Pons (tissue), 1 donor: ENCODE measurements at places on chromosomes 6 and 20.

- no peak for DNase-seq
These were observed 19.4 kb upstream of the KCNK16 start for GRCh38 chr6:39341937-39342336.

- DNase-seq: peak; percentile 29
These were observed 523.6 kb upstream of the EYS start for GRCh38 chr6:66230591-66230990.

DNA sequence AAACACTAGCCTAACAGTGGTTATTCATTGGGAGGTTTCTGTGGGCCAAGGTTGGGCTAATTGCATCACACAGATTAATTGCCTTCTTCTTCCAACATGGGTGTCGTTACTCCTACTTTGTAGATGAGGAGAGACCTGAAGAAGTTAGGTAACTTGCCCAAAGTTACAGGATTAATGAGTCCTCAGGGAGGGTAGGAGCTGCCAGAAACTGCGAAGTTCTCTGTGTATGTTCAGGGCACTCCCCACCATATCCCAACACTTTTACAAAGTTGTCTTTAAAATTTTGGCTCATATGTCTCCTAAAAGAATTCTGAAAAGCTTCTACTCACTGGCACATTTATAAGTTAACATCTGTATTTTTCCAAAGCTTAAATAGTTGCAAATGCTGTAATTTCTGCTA lies 323.5 kb upstream of the HSF2 start:
- DNase-seq: no peak

DNA sequence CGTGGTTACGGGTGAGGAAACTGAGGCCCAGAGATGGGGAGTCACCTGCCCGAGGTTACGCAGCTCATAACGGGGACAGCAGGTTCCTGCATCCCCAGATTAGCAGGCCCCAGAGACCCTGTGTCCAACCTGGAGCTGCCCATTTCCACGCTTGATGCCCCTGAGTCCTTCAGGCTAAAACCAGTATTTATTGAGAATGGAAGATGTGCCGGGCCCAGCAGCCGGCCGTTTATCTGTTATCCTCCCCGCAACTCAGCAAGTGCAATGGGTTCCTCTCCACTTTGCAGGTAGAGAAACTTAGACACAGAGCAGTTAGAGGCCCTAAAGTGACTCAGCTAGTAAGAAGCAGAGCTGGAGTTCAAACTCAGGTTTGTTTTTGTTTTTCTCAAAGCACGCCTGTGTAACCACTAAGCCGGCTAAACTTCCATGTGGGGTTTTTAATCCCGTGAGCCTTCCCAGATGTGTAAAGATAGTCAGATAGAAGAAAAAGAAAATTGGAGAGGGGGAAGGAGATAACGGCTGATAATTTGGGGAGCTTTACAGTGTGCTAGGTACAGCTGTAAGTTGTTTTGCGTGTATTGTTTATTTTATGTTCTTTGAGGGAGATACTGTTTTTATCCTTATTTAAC lies 775 bp downstream of the PFDN4 start:
- DNase-seq: peak; percentile 19

DNA sequence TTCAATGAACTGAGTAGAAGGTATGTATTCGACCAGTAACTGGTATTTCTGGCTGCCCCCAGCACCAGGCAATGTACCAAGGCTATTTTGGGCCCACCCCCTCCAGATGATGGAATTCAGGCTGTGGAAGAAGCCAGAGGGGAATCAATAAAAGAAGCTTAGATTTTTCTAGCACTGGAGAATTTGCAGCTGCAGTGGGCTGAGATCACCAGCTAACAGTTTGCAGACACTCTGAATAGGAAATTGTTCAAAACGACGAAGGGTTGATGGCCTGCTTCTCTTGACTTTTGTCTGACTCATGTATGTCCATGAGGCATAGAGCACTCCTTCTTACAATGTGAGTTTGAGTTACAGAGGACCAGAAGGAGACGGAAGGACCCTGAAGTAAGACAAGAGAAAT lies 32.4 kb upstream of the FBXO9 start:
- peak; percentile 93 for DNase-seq

DNA sequence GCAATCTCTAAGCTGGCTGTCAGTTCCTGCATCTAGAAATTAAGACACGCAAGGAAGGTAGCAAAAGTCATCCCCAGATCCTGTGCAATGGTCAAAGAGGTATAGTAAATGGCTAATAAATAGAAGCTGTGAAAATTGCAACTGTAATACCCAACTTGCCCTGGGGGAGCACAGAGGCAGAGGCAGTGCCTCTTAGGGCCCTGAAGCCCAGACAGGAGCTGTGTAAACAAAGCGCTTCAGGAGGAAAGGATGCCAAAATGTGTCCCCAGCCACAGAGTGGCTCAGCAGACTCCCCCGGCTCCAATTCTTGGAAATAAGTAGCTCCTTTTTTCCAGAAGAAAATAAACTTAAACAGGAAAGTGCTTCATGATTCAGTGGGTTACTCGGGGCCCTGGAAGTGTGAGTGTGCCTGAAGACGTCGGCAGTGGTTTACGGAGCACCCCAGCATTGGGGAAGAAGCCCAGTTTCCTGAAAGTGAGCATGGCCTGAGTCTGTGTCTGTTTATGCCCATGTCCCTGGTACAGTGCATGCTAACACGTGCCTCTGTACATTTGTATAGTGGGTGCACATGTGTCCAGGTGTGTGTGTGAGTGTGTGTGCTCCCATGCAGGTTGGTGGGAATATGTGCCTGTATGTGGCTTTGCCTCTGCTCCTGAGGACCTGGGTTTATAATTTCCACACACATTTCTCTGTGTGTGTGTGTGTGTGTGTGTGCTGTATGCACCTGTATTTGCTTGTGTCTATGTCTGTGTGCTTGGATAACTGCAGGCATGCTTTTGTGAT lies 246.7 kb downstream of the MAFB start:
- DNase-seq: no peak

GRCh38 chr6:4800662-4801061 lies 24.5 kb downstream of the CDYL start:
- DNase-seq: no peak

GRCh38 chr20:14918976-14919375 lies 581.6 kb upstream of the FLRT3 start:
- DNase-seq: peak; percentile 12

DNA sequence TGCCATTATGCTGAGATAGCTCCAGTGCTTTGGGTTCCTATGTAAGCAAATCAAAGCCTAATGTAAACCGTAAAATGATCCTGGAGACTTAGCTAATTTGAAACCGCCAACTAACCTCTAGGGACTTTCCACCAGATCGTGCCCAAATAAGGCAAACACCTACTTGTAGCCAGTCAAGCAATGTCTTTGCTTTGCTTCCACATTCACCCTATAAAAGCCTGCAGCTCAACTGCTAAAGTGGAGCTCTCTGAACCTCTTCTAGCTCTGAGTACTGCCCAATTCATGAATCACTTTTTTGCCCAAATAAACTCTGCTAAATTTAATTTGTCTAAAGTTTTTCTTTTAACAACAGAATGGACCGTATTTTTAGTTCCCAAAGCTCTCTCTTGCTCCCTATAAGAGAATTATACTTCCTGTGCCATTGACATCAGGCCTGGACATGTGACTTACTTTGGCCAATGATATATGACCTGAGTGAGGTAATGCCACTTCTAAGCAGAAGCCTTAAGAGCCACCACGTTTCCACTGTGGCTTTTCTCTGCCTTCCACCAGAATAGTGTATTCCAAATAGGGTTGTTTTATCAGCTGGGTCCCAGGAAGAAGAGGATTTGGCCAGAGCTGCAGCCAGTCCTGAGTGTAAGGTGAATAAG lies 34.8 kb upstream of the PSMF1 start:
- DNase-seq: no peak

GRCh38 chr6:45915780-45916468 lies 99.7 kb downstream of the CLIC5 start:
- DNase-seq: no peak

DNA sequence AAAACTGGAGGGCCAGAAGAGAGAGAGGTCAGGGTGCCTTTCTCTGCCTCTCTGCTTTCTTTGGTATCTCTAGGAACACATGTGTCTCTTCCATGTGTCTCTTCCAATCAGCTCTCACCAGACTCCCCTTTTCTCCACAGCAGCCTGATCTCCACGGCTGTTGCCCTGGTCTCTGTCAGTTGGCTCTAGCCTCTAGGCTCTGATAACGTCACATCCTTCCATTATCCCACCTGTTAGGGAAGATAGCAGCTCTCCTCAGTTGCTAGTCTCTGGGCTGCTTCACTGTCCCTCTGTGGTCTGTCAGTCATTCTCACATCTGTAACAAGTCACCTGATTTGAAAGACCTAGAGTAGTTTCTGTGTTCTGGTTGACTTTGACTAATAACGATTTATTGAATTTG lies 80.2 kb downstream of the PLCB4 start:
- DNase-seq: no peak

DNA sequence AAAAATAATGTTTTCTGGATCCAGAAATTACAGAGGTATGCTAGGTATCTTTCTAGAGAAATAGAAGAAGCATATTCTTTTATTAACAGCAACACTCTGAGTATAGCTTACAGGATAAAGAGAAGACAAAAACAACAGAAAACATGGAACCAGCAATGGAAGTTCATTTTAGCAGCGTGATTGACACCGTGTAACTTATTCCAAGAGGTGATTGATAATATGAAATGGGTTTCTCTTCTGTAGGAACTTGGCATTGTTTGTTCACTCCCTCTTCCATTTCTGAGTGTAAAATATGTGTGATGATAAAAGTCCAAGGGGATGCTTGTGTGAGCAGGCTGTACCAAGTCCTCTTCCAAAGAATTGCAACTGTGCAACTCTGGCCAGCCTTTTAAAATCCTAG lies 303.0 kb downstream of the COL12A1 start:
- no peak for DNase-seq

- DNase-seq: no peak
These were observed 41.9 kb downstream of the AGPAT4 start for GRCh38 chr6:161232010-161232409.
